Femur (tissue), 1 donor: ENCODE measurements at places on chromosomes 2 and 18.
A peak's percentile ranks its signal among the peaks of the same experiment; 100 is the strongest.

DNA sequence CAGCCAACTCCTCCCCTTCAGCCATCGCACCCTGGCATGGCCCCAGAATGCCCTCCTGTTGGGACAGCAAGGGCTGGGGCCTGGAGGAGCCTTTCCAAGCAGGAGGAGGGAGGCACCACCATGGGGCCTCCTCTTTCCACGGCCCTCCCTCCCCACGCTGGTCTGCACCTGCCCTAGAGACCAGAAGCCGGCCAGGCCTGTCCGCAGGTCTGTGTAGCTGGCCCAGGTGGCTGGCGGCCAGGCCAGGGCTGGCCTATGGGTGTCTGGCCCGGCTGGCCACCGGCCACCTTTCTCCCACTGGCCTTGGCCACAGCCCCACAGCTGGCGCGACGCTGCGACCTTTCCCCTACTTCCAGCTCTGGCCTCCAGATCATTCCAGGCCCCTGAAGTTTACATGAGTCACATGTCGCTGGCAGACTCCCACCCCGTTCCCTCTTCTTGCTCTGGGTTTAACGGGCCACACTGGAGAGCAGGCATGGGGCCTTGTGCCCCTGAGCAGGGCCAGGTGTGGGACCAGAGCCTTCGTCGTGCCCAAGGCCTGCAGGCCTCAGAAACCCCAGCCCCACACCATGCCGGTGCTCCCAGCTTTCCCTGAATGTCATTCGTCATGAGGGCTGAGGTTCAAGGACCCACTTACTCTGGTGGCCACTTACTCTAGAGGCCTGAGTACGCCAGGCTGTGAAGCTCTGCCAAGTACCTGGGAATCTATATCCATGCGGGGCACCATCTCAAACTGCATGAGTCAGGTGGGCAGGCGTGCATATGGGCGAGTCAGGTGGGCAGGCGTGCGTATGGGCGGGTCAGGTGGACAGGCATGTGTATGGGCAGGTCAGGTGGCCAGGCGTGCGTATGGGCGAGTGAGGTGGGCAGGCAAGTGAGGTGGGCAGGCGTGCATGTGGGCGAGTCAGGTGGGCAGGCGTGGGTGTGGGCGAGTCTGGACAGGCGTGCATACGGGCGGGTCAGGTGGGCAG lies 33.3 kb upstream of the KLF11 start:
- DNase-seq, result peak; percentile 72

- peak; percentile 31 for DNase-seq
These were observed 44.8 kb upstream of the KDM3A start for GRCh38 chr2:86396291-86396785.

GRCh38 chr18:49812286-49813068 lies 856 bp downstream of the ACAA2 start:
- DNase-seq, result peak; percentile 23

GRCh38 chr2:148521181-148521580 lies 123.4 kb upstream of the EPC2 start:
- DNase-seq, result no peak

DNA sequence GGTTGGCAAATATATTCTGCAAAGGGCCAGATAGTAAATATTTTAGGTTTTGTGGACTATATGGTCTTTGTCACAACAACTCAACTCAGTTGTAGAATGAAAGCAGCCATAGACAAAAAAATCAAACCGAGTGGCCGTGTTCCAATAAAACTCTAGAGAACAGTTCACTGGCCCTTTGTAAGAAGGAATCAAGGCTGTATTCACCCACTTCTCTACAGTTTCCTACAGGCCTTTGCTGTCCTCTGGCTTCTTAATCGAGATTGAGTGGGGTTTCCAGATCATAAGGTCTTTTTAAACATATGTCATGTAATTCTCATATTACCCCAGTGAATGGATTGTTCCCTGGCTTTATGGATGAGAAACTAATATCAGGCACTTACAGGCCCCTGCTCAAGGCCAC lies 448.9 kb upstream of the ETAA1 start:
- no peak for DNase-seq

GRCh38 chr2:43877782-43878464 lies 39.2 kb downstream of the ABCG8 start:
- DNase-seq, result peak; percentile 54

GRCh38 chr2:654896-655295 lies 22.3 kb downstream of the TMEM18 start:
- DNase-seq, result no peak

DNA sequence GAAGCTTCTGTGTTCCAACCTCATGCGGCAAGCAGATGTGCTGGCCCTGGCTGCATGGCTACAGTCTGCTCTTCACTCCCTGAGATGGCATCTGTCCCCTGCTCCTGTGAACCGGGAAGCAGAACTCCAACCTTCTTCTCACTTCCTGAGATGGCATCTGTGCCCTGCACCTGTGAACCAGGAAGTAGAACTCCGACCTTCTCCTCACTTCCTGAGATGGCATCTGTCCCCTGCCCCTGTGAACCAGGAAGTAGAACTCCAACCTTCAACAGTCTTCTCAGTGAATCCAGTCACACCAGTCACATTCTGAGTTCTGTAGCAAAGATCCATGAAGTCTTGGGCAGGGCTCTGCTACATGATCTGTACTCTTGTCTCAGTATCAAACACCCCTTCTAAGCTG lies 887.2 kb upstream of the KLHL29 start:
- DNase-seq, result no peak

DNA sequence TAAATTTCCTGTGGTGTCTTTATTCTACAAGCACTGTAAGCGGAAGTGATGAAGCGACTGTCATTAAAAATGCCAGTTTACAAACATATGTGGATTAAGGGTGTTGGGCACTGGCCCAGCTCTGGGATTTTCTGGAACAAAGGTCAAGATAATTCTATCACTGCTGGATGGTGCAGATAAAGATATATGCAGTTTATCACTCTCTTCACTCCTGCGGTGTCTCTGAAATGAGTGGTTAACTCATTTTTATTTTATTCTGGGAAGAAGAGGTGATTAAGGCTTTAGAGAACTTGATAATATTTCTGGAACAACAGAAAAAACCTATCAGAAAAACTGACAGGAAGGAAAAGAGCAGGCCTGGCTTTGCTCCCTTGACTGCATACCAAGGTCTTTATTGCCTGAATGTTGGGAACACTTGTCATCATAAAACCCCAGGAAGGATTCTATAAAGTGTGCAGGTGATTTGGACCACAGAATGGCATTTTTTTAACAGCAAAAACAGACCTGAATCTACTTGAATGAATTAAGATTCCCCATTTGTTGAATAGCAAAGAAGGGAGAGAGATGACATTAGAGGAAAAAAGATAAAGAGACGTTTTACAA lies 32.4 kb downstream of the ABCB11 start:
- DNase-seq, result no peak
